ENCODE measurements at places on chromosomes 11 and 22.

DNA sequence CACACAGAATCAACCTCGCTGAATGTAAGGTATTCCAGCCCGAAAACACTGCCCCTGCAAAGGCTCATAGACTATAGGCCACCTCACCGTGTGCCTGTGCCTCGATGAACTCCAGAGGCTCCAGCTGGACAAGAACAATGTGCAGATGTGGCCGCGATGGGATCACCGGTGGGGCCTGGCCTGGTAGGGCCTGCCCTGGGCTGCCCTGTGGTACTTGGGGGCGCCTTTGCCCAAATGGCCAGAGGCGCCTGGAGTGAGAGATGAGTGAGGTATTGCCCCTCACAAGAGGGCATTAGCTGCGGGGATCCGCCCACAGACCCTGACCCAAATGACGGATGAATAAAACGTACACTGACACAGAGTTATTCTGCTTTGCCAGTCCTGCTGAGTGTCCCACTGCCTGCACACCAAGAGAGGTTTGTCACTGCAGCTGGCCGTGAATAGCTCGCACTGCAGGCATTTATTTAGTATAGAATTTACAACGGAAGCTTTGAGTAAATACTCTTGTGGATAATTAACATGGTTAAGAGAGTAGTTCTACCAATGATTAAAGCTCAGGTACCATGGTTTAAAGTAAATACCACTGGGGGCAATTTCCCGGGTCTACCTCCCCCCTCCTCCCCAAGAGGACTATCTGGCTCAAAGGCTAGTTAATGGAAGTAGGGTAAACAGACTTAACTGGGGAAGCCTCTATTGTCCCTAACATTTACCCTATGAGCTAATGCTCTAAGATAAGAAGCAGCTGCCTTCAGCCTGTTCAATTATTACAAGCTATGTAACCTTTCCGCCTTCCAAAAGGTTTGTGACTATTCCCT is 101.1 kb upstream of the IGLL5 start:
- no peak for DNase-seq

DNA sequence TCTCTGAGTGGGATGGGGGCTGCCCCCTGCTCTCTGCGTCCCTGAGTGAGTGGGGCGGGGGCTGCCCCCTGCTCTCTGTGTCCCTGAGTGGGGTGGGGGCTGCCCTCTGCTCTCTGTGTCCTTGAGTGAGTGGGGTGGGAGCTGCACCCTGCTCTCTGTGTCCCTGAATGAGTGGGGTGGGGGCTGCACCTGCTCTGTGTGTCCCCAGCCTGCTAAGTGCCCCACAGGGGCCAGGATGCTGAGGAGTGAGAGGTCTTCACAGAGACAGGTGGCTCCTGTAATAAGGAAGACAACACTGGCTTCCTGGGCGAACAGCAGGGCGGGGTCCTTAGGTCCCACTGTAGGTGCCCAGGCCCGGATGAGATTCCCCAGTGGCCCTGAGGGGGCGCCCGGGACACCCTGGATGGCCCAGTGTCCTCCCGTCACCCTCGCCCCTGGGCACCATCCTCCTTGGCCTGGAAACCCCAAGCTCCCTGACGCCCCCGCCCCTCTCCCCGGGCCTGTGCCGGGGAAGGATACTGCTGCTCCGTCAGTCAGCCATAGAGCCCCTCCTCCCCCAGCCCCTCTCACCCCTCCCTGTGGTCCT is 3.8 kb upstream of the CCDC188 start:
- DNase-seq: no peak

DNA sequence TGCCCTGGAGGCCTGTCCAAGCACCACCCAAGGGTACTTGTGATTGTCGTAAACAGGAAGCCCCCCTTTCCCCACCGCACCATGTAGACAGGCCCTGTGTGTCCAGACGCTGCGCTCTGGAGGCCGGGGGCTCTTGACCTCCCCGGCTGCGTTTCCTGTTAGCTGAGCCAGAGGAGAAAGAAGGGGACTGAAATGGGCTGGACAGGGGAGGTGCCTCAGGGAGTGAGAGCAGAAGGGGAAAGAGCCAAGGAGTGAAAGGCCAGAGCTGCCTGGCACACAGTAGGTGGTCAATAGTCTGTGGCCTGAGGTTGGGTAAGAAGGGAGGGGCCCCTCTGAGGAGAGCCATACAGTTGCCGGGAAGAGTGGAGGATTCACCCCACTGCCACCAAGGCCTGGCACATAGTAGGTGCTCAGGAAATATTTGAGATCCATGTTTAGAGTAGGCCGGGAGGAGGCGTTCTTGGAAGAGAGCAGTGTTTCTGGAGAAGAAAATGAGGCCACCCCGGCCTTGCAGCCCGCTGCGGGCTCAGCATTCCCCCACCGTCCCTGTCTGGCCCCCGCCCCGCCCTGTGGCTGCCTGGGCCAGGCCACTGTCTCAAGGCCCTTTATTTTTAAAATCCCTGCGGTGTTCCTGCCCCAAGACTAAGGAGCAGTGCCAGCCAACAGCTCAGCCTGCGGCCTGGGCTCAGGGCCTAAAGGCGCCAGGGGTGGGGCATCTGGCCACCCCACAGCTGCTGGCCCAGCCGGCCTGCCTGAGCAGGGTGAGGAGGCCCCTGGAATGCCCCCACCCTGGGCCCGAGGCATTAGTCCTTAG is 13.6 kb upstream of the CDC42EP1 start:
- no peak for DNase-seq

GRCh38 chr11:8545698-8546366 is 48.2 kb downstream of the STK33 start:
- no peak for DNase-seq

DNA sequence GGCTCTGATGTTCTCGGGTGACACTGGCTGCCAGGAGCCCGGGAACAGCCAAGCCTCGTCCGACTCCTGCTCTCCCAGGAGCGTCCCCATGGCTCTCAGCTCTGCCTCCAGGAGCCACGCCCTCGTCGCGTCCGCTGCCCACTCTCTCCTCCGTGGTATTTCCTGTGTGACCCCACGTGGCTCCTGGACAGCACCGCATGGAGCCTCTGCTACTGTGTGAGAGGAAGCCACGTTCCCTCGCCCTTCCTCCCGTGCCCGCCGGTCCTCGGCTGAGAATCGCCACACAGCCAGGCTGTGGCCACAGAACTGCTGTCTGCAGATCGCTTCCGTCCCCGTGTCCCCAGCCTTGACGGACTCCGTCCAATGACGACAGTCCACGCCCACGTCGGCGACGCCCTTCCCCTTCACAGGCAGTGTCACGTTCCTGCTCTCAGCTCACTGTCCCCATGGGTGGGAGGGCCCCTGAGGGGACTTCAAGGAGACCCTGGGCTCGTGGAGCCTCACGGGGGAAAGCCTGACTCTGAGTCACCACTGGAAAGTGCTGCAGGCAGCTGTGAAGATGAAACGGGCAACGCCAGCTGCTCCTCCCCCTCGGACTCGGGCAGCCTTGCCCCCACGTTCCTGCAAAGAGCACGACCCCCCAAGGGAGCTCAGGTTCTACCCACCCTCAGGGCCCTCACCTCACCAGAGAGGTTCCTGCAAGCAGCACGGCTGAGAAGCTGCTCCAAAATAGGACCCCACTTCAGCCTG is 458.5 kb downstream of the BRD1 start:
- no peak for DNase-seq

DNA sequence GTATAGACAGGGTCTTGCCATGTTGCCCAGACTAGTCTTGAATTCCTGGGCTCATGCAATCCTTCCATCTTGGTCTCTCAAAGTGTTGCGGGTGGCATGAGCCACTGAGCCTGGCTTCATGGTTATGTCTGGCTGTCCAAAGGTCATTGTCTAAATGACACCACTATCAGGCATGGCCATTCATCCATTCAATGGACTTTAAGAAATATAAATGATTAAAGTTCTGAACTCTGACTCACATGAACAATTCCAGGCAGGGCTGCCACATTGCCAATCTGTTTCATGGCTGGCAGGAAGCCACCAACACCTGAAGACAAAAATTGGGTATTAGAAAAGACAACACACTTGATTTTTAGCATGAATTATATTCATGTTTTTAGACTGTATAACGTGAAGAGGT is 4.1 kb downstream of the RTCB start:
- DNase-seq: no peak

- no peak for DNase-seq
Observed at GRCh38 chr11:134560566-134561330, 148.7 kb upstream of the B3GAT1 start.

- DNase-seq: no peak
Observed at GRCh38 chr11:377883-378500, 8.7 kb downstream of the B4GALNT4 start.

DNA sequence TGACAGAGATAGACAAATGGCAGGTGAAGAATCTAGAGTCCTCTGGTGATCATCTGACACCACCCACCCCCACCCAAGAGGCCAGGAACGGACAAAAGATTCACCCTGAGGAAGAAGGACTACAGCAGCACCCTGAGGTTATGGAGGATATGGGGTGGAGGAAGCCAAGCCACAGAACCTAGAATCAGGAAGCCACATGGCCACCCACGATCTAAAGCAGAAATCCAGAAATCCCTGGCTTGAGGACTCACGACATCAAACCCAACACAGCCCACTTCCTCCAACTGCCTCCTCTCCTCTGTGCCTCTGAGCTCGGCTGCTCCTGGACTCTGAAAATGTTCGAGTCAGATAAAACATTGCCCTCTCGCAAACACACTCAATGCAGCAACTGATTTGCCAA is 364.3 kb downstream of the SHANK2 start:
- DNase-seq: no peak

DNA sequence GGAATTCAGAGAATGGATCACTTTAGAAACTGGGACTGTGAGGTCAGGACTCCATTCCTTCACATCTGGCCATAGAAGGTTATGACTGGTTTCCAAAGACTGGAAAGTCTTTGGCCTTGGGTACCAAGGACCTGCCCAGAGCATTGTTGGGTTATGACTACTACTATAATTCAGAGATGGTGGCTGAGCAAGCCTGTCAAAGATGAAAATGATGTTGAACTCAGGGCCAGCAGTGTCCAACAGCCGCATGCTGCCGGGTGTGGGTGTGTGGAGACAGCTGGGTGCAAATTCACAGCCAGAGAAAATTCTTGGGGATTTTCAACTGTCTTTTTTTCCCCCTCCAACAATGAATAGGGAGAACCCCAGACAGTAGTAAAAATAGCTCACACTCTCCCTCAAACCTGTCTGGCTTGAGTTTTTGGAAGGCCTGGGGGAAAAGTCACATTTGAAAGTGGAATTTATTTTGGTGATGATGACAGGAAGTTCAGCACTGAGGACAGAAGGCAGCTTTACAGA is 166.8 kb upstream of the NCAM1 start:
- no peak for DNase-seq

DNA sequence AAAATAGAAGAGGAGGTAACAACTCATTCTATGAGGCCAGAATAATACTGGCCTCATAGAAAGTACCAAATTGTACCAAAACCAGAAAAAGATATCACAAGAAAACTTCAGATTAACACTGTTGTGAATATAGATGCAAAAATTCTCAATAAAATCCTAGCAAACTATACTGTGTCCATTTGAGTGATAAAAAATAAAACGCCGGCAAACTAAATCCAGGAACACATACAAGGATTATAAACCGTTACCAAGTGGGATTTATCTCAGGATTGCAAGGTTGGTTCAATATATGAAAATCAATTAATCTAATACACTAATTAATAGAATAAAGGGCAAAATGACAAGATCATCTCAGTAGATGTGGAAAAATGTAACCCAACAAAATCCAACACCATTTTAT is 23.6 kb upstream of the FBXO3 start:
- DNase-seq: no peak

GRCh38 chr11:34754171-34754823 is 133.4 kb downstream of the EHF start:
- no peak for DNase-seq

GRCh38 chr22:36595940-36596339 is 67.0 kb upstream of the EIF3D start:
- no peak for DNase-seq

- DNase-seq: no peak
Observed at GRCh38 chr11:1471736-1472135, 14.8 kb downstream of the MOB2 start.

DNA sequence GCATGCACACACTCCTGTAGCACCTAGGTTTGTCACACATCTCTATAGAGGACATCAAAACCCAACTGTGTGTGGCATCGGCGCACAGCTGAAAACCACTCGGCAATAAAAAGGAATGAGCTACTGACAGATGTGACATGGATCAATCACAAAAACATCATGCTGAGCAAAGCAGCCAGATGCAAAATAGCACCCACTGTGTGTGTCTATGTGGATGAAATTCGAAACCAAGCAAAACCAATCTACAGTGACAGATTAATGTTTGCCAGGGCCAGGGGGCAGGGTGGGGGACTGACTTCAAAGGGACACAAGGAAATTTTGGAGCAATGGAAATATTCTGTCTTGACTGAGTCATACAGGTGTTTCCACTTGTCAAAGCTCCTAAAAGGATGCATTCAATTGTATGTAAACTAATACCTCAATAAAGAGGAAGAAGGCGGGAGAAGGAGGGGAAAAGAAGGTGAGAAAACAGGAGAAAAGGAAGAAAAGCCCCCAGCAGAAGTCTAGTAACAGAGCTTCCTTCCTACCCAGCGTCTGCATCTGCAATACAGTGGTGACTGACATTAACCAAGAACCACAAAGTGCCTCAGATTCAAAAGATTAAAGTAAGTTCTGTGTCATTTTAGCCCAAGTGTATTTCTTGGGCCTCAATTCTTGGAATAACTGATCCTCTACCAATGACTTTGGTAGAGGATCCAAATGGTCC is 49.8 kb downstream of the PACSIN2 start:
- no peak for DNase-seq

- no peak for DNase-seq
Observed at GRCh38 chr11:77440678-77441077, 33.2 kb downstream of the PAK1 start.

DNA sequence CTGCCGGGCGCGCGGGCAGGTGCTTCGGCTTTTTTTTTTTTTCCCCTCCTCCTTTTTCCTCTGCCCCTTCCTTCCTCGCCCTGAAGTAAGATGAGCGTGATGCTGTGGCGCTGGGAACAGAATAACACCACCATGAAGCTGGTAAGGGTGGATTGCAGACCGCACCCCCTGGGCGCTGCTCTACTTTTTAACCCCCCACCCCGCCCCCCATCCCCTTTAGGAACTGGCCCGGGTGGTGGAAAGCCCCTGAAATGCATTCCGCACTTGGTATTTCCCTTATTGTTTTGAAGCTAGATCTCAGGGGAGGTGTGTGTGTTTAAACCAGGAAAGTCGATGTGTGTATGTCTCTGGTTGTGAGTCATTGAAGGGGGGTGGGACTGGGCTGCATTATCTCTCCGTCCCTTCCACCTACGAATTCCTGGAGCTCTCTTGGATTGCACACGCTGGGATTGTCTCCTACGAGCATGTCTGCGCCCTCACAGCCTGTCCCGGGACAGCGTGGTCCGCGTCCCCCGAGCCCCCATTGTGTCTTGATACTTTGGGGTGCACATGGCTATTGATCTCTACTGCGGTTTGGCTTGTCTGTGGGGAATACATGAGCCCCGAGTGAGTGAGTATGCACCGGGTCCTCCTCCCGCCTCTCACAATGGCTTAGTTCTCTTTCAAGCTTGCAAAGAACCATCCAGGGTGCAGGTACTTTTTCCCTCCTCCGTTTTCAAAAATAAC is 64.9 kb downstream of the NAV2 start:
- no peak for DNase-seq

DNA sequence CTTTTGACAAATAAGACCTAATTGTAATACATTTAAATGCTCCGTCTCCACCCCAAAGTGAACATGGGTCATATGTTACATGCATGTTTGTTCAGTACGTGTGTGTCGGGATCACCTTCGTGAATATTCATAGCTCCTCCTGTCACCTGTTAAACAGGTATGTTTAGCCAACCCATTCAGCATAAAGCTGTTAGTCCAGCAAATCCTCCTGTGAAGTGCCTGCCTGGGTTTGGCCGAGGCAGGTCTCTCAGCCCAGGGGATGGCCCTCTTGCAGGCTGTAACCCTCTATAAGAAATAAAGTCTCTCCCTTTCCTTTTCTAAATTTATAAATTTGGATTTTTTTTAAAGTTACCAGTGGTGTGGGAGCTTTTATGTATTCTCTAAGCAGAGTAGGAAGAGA is 38.9 kb upstream of the NTM start:
- DNase-seq: no peak
